ENCODE measurements at places on chromosomes 7 and 10.
A peak's percentile ranks its signal among the peaks of the same experiment; 100 is the strongest.

GRCh38 chr7:122544463-122544862 is 154.5 kb downstream of the RNF133 start:
- no peak for DNase-seq

GRCh38 chr10:124225467-124226270 is 132.3 kb upstream of the CHST15 start:
- no peak for DNase-seq

DNA sequence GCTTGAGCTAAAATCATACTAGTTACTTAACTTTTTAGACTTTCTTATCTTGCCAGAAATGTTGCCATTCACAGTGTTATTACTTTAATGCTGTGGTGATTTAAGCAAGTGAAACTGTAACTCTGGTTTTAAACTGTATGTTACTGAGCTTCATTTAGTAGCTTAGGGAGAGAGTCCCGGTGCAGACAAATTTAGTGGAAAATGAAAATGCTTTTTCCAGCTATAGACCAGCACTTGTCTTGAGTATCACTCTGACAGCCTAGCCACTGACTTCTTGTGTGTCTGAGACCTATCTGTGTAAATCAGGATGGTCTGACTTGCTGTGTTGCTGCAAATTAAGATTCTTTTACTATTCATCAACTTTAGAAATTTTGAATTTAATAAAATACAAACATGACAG is 200.8 kb downstream of the CACNB2 start:
- no peak for DNase-seq

DNA sequence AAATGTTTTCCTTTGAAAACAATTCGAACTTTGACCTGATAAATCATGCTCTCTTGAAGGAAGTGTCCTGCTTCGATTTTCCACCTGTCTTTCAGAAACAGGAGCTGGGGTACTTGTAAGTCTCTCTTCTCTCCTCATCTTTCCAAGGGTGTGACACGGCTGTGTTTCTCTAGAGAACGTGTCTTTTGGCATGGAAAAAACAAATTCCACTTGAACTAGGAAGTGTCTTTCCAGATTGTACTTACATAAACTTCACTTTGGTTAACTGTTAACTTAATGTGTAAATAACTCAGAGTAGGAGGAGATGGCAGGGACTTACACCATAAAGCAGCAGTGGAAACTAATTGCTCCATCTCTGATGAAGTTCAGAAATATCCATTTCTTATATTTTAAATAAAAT is 4.2 kb upstream of the CALCR start:
- no peak for DNase-seq

DNA sequence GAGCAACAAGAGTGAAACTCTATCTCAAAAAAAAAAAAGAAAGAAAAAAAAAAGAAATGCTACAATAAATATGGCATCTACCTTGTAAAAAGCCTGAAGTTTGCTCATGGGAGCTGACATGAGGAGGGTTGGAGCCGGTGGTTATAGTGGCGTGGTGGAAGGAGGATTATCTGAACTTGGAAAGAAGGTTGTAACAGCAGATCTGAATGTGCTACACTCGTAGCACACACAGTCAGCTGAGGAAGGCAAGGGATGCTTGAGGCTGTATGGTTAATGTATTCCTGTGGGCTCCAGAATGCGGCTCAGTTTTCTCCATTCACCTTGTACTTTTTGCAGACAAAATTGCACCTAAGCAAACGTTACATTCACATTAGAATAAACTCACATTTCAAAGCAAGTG is 390.3 kb upstream of the GALNT17 start:
- DNase-seq: no peak

GRCh38 chr10:48697821-48698764 is 13.4 kb downstream of the WDFY4 start:
- DNase-seq: no peak

GRCh38 chr10:18202680-18203460 is 62.6 kb downstream of the CACNB2 start:
- no peak for DNase-seq

DNA sequence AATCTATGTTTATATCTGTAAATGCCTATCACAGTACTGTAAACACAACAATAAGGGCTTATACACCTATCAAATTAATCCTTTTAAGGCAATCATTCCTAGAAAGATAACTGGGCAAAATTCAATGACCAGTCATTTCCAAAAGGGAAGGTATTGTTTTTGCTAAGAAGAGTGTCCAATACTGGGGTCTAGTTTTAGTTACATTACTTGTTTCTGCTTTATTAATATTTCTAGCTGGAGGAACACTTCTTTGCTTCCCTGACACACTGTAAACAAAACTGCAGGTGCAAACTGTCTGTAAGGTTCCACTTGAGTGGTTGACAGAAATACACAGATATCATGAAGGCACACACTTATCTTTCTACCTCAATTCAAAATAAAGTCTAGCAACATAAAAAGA is 84.2 kb upstream of the FAM133B start:
- DNase-seq: no peak

DNA sequence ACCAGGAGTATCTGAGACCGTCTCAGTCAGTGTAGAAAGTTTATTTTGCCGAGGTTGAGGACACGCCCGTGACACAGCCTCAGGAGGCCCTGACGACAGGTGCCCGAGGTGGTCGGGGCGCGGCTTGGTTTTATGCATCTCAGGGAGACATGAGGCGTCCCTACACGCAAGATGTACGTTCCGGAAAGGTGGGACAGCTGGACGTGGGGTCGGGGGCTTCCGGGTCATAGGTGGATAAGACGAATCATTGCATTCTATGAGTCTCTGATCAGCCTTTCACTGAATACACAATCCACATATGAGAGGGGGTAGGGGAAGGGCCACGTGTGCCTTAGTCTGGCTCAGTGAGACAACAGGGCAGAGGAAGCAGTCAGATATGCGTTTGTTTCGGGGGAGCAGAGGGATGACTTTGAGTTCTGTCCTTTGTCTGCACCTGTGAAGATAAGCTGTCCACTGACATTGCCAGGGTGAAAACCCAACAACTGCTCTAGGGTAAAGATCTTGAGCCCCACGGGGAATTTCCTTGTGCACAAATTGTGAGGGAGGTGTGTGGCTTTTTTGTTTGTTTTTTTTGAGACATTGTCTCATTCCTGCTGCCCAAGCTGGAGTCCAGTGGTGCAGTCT is 66.2 kb downstream of the DNAJB6 start:
- DNase-seq: no peak

DNA sequence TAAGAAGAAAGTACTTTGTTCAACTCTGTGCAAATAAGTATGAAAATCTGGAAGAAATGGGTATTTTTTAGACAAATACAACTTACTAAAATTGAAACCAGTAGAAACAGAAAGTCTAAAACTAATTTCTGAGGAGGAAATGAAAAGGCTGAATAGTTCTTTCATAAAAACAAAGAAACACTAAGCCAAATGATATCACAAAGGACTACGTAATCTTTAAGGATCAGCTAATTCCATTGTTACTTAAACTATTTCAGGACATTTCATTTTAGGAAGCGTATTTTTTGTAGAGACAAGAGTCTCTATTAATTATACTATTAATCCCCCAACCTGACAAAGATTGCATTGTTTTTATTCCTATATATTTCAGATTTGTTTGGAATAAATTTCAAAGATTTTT is 11.2 kb upstream of the CCSER2 start:
- DNase-seq: no peak

- no peak for DNase-seq
Measured at GRCh38 chr7:133511252-133511651, 258.4 kb downstream of the EXOC4 start.

- peak; percentile 90 for DNase-seq
Measured at GRCh38 chr7:129311429-129311828, 86.6 kb downstream of the AHCYL2 start.

GRCh38 chr7:150994141-150994837 is 3.5 kb downstream of the NOS3 start:
- no peak for DNase-seq

DNA sequence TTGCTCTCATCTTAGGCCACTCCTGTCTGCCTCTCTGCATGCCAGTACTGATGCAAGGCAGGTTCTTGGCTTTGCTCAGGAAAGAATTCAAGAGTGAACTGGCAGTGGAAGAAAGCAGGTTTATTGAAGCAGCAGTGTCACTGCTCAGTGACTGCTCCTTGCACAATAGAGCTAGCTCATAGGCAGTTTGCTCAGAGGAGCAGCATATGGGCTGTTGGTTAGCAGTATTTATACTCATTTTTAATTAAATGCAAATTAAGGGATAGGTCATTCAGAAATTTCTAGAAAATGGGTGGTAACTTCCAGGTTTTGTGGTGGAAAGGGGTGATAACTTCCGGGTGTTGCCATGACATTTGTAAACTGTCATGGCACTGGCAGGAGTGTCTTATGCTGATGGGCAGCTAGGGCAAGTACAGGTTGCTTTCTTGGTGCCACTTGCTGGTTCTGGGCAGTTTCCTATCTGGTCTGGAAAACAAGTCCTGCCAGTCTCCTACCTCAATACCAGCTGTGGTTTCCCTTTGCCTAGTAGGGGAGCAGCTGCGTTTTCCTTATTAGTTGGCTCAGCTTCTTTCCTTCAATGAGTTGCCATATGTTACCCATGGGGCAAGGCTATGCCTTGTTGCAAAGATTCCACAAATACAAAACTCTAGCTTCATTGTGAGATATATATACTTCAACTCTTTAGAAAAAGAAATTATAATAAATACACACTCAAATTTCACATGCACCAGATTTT is 64.8 kb upstream of the CALD1 start:
- peak; percentile 10 for DNase-seq

GRCh38 chr7:86785641-86786040 is 141.9 kb downstream of the GRM3 start:
- DNase-seq: no peak

GRCh38 chr10:4138146-4138721 is 353.2 kb upstream of the KLF6 start:
- DNase-seq: no peak

DNA sequence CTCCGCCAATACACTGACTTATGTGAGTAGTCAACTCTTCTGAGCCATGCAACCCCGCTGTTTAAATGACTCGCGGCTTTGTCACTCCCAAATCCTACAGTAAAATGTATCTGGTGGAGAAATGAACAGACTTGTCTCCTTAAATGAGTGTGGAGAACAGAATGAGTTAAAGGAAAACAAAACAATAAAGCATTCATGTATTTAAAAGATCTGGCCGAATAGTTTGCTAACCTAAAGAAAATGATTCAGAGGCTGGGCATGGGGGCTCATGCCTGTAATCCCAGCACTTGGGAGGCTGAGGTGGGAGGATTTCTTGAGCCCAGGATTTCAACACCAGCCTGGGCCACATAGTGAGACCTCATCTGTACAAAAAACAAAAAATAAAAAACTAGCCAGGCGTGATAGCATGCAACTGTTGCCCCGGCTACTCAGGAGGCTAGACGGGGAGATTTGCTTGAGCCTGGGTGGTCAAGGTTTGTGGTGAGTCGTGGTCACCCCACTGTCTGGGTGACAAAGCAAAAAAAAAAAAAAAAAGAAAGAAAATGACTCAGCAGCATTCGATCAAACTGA is 86.5 kb upstream of the PFKP start:
- DNase-seq: no peak

DNA sequence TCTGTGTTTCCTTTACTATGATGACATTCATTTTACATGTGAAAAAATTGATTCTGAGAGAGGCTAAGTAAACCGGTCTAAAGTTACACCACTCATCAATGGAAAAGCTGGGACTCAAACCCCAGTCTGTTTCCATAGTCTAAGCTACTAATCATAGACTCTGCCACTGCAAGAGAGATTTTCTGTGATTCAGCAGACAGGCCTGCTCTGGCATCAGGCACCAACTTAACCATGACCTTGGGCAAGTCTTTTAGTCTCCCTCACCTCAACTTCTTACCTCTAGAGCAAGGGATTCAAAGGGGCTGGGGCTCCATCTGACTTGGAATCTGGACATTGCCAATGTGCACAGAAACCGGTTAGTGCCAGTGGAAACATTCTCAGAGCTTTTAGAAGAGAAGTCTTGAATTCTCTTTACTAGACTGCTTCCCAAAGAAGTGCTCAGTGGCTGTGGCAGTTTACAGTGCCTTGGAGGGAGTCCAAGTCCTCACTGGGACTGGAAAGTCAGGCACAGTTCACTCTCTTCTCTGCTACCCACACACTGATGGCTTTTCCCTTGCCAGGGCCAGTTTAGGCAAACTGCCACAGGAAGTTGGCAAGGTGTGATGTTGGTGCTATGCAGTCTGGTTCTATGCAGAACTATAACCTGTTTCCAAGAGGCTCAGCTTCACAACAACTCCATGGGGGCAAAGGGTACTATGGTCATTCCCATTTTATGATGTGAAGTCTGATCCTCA is 4.5 kb upstream of the BLNK start:
- DNase-seq: no peak

- DNase-seq: peak; percentile 22
Measured at GRCh38 chr10:16521311-16522016, at the start of gene C1QL3. Gene C1QL3, minus strand, starts transcription at chr10:16521879. Its CDS starts 814 bp downstream, at chr10:16521065.

- DNase-seq: no peak
Measured at GRCh38 chr7:40200791-40201190, 66.0 kb downstream of the SUGCT start.

GRCh38 chr7:7157177-7157886 is 25.0 kb upstream of the C1GALT1 start:
- no peak for DNase-seq

- no peak for DNase-seq
Measured at GRCh38 chr7:135744938-135745702, 3.5 kb downstream of the FAM180A start.

- DNase-seq: no peak
Measured at GRCh38 chr7:98110249-98111022, 3.8 kb downstream of the LMTK2 start.

DNA sequence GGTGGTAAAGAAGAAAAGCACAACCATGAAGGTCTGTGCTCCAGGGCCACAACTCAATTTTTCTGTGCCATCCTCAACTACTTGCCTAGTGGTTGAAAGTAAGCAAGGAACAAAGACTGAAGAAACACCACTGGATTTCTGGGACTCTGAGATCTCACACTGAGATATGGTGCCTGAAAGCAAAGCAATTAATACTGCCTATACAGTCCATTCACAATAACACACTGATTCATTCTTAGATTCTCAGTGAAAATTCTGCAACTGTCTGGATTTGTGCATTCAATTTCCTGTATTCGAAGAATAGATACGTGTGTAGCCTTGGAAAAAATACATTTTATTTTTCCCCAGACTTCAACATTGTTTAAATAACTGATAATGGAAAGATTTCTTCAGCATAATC is 116.4 kb upstream of the FAM133B start:
- DNase-seq: no peak

DNA sequence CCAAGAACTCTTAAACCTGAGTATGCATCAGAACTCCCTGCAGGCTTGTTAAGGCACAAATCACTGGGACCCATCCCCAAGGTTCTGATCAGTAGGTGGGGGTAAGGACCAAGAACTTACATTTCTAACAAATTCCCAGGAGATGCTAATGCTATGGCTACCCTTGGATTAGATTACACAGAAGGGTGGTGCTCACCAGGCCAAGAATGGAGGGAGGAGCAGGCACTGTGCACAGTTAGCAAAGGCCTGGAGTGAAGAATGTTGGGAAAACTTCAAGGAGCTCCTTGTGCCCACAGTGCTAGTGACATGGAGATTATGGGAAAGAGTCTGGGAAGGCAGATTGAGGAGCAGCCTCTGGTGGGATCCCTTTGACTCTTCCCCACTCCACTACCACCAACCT is 1.9 kb downstream of the PRSS2 start:
- no peak for DNase-seq

GRCh38 chr7:69722843-69723242 is 124.6 kb downstream of the AUTS2 start:
- no peak for DNase-seq
